ENCODE measurements at places on chromosomes 6 and 20. TPM values are rescaled to one million over a fixed set of nuclear protein-coding genes. Genes with fewer than 3 reads are reported as not detected.
A peak's percentile ranks its signal among the peaks of the same experiment; 100 is the strongest.

The SLC32A1 gene
- not detected for total RNA-seq

The SEMG1 gene
- total RNA-seq = not detected

The FBXO5 gene
- 2.7 TPM for total RNA-seq

The LST1 gene
- 9.4 TPM for total RNA-seq

The RPS6KA2 gene
- 59.6 TPM for total RNA-seq

The CST4 gene
- total RNA-seq = not detected

The CDH26 gene
- 0.84 TPM for total RNA-seq

DNA sequence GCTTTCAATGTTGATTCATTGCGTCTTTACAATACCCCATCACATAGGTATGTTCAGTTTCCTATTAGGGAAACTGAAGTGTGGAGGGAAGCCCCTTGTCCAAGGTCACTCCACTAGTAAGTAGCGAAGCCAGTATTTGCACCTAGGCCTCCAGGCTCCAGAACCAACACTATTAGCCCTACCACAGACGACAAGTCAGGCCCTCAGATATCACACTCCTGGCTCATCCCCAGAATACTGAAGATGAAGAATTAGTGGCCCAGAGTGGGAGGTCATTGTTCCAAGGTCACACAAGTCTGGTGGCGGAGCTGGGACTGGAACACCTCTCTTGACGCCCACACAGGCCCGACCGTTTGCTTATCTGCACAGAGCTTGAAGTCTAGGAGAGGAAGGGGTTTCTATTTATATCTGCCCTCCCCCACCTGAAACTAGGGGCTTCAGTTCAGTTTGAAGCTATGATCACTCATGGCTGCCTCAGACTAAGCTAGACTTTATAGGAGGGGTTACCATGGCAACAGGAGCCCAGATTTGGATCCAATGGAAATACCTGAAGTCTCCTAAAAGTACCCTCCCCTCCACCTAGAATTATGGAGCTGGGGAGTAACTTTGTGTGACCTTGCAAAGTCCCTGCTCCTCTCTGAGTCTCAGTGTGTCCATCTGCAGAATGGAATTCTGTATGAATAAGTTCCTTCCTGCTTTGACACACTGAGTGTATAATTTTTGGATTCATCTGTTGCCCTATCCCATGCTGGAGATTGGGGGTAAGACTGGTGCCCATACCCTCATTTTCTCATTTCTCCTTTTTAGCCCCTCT, 2.2 kb downstream of the SNTA1 start:
- no peak for DNase-seq

DNA sequence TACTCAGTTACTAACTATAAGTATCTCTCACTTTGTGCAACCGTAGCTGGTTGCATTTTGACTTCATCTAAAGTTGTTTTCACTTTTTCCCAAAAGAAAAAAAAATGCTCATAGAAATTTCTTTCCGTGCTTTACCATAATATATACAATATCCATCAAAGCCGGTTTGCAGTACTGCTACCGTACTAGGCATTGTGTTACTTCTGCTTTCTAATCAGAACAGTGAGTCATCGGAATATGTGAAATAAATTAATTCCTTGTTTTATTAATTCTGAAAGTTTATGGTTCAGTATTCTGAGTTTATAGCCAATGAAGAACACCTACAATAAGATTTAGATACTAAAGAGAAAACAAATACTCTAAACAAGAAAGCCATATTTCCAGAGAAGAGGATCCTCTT, 72.5 kb downstream of the TNFRSF21 start:
- no peak for DNase-seq

GRCh38 chr6:30515106-30515505, 25.8 kb downstream of the HLA-E start:
- no peak for DNase-seq

GRCh38 chr6:55528624-55529023, 50.4 kb downstream of the HMGCLL1 start:
- DNase-seq = no peak

DNA sequence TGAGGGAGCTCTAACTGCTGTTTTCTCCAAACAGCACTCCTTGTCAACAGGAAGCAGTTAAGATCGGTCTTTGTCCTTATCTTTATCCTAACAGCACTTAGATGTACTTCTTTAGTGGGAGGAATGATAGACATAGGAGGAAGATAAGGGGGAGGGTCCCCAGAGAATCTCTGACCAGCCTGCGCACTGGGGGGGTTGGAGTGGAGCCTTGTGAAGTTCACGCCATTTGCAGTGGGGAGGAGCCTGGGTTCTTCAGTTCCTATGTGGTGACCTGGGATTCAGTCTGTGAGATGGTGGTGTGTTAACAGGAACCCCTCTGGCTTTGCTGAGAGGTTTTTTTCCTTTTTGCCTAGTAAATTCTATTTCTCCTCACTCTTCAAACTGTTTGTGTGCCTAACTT, 18.1 kb upstream of the ASCC3 start:
- no peak for DNase-seq

GRCh38 chr6:158338311-158339112, 26.2 kb downstream of the TULP4 start:
- no peak for DNase-seq

- peak; percentile 23 for DNase-seq
Observed at GRCh38 chr20:7113577-7114466, 346.3 kb downstream of the BMP2 start.

GRCh38 chr20:50186151-50186885, 4.3 kb upstream of the CEBPB start:
- peak; percentile 92 for DNase-seq

GRCh38 chr20:38536310-38536709, 44.7 kb upstream of the ADIG start:
- DNase-seq = no peak

GRCh38 chr6:49522710-49523593, 23.2 kb downstream of the GLYATL3 start:
- DNase-seq = no peak

DNA sequence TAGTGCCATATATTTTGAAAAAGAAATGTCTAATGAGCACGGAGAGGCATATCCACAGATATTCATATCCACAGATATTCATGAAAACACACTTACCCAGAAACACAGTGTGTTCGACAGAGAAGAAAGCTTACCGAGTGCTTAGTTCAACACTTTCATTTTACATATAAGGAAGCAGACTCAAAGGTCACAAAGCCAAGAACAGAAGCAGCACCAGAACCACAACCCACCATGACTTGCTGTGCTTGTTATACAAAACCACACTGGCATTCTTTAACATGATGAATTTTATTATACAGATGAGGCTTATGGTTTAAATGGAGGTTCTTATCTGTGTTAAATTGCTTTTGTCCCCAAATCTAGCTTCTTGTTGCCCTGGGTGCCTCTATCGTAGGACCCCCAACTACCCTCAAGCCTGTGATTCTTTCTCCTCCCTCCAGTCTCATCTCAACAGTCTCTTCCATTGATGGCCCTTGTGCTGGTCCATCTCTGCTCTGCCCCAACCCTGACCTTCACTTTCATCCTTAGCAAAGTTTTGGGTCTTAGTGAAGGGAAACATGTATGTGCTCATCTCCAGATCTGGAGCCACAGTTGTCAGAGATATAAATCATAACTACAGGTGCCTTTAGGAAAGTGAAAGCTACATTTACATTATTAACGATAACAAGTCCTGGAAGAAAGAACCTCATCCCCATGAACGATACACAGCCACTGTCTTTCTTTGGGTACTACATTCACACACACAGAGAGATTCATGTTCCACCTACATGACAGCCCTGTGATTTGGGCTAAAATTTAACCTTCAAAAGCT, 40.0 kb downstream of the SF3B5 start:
- DNase-seq = no peak

GRCh38 chr20:38755324-38755910, 7.2 kb downstream of the ACTR5 start:
- no peak for DNase-seq

DNA sequence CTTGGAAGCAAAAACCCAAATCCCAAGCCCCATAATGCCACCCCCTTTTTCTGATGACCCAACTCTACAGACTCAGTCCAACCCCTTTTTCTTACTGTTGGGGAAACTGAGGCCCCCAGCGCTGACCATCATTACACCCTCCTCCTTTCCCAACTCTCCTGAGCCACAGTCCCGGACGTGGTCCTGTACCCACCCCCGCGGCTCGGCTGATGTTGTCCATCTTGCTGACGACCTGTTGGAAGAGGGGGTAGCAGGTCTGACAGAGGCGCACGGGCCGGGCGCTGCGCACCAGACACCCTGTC, 533 bp downstream of the OSTM1 start:
- no peak for DNase-seq

DNA sequence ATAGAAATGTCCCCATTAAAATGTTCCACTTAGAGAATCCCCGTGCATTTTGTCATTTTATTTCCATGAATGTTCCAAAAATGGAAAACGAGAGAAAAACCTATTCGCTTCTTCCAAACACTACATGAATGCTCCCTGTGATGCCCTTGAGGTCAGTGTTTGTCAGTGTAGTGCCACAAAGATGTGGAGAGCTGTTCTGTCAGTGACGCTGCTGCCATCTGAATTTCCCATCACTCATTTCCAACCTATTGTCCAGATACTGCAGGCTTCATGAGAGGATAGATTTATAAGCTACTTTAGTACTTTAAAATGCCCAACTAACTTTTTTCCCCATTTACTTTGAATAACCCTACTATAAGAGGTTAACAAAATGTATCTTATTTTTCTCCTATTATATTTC, 335.8 kb downstream of the CDKAL1 start:
- DNase-seq = no peak

DNA sequence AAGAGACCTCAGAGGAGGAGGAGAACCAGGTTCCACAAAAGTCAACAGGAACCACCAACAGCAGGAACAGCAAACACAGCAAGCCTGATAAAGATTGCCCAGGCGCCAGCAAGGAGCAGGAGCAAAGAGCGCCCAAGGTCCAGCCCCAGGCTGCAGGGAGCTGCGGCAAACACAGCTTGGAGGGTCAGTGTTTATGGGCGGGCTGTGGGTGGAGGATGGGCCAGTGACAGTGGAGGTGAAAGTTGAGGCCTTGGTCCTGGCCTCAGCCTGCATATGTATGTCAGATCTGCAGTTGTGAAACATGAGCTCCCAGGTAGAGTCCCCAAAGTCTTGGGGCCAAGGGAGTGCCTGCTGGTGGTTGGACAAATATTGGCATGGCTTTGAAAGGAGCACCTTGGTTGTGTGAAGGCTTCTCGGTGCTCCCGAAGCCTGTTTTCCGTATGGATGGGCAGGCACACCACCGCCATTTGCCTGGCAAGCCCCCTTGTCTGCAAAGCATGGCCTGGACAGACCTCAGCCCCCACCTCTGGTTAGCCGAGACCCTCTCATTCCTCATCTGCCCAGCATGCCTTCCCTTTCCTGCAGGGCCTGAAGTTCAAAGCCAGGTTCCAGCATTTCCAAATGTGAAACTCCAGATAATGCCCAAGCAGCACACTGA, 2.0 kb upstream of the CAPN11 start:
- no peak for DNase-seq

DNA sequence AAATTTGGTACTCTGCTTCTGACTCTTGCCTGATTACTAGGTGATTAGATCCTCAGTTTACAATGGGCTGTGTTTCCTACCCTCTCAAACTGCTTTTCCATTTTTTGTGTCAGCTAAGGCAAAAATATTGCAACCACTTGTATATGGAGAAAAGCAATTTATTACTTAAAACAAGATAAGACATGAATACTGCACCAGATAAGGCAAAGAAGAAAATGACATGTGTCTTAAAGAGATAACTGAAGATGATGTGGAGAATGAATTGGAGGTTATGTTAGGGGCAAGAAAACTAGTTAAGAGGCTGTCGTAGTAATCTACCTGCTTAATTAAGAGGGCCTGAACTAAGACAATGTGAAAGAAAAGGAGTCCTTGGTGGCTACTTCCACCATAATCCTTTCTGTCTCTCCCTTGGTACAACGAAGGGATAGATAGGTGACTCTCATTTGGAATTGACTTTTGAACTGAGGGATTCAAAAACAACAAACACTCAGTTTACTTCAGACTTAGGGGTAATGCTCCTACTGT, 16.3 kb upstream of the REV3L start:
- no peak for DNase-seq

- no peak for DNase-seq
Observed at GRCh38 chr6:28537065-28537464, 11.4 kb downstream of the GPX5 start.

DNA sequence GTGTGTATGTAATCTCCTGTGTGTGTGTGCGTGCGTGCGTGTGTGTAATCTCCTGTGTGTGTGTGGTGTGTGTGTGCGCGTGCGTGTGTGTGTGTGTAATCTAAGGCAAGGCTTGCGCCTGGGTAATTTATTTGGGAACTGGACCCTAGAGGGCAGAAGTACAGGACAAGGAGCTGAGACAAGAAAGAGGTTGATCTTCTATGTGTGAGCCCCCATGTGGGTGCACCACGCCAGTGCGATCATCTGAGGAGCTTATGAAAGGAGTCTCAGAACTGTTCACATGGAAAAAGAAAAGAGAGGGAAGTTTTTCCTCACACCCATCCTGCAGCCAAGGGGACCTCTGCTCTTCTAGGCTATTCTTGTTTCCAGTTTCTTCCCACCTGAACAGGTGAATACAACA, 220.1 kb upstream of the GGTLC1 start:
- DNase-seq = no peak

DNA sequence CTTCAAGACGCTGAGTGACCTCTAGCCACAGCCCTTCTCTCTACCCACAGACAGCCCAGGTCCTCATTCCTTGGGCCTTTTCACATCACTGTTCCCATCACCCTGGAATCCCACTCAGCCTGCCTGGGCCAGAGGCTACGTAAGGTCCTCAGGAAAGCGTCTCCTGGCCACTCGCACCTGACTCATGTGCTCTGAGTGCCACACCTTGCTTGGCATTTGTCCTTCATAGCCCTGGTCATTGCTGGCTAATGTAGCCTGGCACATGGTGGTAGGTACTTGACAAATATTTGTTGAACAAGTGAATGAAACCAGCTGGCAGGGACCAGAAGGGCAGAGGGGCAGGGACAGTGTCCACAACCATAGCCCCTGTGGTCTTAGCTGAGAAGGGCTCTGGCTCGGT, 50.6 kb upstream of the FANCE start:
- no peak for DNase-seq

- DNase-seq = no peak
Observed at GRCh38 chr6:22250486-22250885, 46.4 kb downstream of the PRL start.

- no peak for DNase-seq
Observed at GRCh38 chr6:147322299-147323162, 118.3 kb downstream of the STXBP5 start.

DNA sequence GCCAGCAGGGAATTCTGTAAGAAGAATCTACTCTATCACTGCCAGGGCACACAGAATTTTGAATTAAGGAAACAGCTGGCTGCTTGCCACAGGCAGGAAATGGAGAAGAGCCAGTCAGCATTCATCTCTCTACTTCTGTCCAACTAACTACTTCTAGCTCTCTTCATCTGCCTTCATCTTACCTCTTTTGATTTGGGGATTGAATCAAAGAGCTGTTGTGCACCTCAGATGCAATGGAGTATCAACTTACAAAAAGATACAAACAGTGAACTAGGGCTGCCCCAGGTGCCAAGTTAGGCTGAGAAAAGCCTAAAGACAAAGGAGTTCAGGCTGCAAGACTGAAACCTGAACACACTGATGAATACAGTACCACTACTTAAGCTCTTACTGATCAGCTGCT, 82.0 kb downstream of the PTPRK start:
- DNase-seq = peak; percentile 28

GRCh38 chr6:40287296-40287850, 299.8 kb downstream of the LRFN2 start:
- DNase-seq = no peak

Data from left cardiac atrium (tissue), 4 donors.